ENCODE measurements at places on chromosomes 4 and X. TPM values are rescaled to one million over a fixed set of nuclear protein-coding genes. Genes with fewer than 3 reads are reported as not detected.

- no peak for DNase-seq
Measured at GRCh38 chrX:115177932-115178331, 11.3 kb upstream of the RBMXL3 start.

DNA sequence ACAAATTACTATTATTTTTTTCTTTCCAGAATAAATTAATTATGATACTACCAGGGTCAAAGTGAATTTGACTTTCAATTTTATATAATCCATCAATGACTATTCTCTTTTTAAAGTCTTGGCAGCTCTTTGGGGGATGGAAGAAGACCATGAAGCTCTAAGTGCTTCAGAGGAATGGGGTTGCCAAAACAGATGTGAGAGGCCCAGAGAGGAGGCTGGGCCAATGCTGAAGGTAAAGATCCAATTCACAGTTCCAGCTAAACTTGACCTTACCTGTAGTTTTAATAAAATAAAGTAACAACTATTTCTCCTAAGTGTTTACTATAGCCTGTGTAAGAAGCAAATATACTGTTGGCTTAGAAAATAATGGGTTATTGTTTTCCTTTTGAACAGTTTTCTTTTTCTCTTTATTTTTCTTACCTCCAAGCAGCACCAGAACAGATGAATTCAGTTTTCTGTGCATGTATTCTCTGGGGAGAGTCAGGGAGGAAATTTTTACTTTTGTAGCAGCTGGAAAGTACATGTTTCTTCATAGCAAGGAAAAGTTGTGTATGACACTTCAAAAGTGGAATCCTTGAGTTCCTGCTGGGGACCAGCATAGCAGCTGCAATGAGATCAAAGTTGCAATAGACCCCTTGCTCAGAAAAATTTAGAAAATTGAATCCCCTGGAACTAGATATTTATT, 104.9 kb downstream of the CEP44 start:
- DNase-seq, result no peak

DNA sequence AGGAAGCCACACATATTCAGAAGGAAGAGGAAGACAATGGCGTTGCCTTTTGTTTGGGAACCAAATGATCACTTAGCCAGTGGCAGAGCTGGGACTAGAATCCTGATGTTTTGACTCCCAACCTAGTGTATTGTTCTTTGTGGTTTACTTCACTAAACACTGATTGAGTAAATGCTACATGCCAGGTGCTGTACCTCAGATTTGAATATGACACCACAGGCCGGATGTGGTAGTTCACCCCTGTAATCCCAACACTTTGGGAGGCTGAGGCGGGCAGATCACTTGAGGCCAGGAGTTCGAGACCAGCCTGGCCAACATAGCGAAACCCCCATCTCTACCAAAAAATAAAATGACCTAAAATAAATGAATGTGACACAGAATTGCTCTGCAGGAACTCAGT, 8.4 kb downstream of the NDUFA1 start:
- no peak for DNase-seq

Gene SLC4A4
- 84.1 TPM for polyA plus RNA-seq

Gene JAKMIP1
- polyA plus RNA-seq, result 4.3 TPM
